Colonic mucosa (tissue), 4 donors: ENCODE measurements at places on chromosomes 11 and 22. TPM values are rescaled to one million over a fixed set of nuclear protein-coding genes. Genes with fewer than 3 reads are reported as not detected.
A peak's percentile ranks its signal among the peaks of the same experiment; 100 is the strongest.

The ACO2 gene
- 254 TPM for total RNA-seq

The CYB5R2 gene
- total RNA-seq: 7.5 TPM

The BAIAP2L2 gene
- total RNA-seq: 59.1 TPM

The BCO2 gene
- total RNA-seq: 1.7 TPM

The SLC6A5 gene
- total RNA-seq: not detected

The MGAT3 gene
- 8.9 TPM for total RNA-seq

The SLC29A2 gene
- 20.2 TPM for total RNA-seq

DNA sequence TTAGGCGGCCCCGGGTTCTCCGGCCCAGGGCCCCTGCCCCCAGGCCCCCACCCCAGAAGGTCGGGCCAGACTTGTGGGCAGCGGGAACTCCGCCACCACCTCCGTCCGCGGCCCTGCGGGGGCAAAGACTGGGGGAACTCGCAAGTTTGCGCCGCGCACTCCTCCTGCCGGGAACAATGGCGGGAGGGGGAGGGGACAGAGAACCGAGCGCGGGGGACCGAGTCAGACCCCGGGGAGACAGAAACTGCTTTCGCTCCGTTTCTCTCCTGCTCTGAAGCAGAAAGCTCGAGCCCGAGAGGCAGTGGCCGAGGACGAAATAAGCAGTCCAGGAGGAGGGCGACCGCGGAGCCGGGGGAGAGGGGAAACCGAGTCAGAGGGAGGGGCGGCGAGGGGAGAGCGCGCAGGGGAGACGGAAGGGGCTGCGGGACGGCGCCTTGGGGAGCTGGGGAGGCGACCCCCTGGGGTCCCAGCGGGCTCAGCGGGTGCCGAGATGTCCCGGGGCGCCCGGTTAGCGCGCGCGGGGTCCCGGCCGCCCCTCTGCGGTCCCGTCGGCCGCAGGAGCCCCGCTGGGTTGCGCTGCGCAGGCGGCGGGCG, 555 bp downstream of the TP53I11 start:
- H3K27ac ChIP-seq: peak overlapping the region; percentile 95
- peak; percentile 64 for DNase-seq
- H3K4me3 ChIP-seq: peak overlapping the region; percentile 83
- no peaks in the 10 kb centered on the region for H3K27me3 ChIP-seq

- peak overlapping the region; percentile 93 for H3K27ac ChIP-seq
- no peak for DNase-seq
- H3K4me3 ChIP-seq: peak overlapping the region; percentile 92
- no peaks in the 10 kb centered on the region for H3K36me3 ChIP-seq
- H3K4me1 ChIP-seq: peaks cover 8% of the 10 kb centered on the region
Measured at GRCh38 chr22:46763051-46763705, 728 bp downstream of the TBC1D22A start.

DNA sequence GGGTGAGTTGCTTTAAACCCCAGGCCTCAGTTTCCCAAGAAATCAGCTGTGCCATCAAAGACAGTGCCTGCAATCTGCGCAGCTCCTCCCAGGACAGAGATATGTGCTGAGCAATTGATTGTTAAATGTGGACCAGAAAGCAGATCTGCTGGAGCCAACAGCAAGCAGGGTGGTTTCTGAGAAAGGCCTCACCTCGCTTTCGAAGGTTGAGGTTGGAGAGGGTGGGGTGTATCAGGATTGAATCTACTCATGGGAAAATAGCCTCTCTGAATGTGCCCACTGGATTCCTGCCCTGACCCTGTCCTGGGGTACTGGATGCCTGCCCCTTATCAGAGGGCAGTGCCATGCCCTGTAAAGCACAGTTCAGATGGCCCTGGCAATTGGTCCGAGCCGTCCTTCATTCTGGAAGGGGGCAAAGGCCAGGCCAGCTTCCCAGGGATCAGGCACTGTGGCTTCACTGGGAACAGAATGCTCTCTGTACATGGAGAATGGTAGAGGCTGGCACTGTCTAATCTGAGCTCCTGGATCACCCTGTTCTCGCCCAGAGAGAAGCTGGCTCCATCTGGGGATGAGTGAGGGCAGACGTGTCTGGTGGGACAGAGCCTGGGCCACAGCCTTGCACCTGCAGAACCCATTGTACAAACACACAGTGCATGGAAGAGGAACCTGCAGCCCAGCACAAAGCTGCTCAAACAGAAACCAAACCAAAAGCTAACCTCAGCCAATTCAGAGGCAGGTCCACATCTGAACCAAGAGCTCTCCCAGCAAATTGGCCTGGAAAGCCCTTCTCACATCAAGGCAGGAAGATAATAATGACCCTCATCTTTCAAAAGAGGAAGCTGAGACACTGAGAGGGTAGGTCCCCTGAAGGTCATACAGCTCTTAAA, 15.2 kb downstream of the DHCR7 start:
- peaks cover 10% of the 10 kb centered on the region for H3K4me1 ChIP-seq
- no peaks in the 10 kb centered on the region for H3K27me3 ChIP-seq
- DNase-seq: no peak
- H3K4me3 ChIP-seq: no peak overlapping the region

DNA sequence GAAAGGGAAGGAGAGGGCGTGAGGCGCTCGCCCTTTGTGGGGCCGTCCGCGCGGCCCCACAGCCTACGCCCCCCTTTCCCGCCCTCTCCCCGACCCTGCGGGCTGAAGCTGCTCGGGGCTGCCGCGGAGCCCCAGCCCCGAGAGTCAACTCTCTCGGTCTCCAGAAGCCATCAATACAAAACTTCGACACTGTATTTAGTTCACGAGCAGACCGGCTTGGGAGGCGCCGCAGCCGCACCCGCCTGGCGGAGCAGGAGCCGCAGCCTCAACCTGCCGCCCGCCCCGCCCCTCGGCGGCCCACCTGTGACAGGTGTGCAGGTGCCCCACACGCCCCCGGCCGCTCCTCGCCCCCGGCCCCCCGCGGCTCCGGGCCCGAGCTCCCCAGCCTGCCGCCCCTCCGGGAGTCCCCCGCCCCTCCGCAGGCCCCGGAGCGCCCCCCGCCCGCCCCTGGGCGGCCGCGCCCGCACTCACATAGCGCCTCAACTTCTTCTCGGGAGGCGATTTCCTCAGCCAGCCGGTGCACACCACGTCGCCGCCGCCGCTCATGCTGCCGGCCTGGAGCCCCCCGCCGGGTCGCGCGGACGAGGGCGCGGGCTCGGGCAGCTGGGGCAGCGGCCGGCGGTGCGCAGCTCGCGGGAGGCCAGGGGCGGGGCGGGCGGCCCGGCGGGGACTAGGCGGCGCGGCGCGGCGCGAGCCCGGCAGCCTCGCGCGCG, at the start of gene GAB2:
Gene GAB2, minus strand, starts transcription at position 646 of the 713 bp plus-strand sequence. Its CDS starts 100 bp downstream, at position 546.
- H3K4me3 ChIP-seq: peak within 1 kb of the TSS; percentile 80
- no peaks in the 10 kb centered on the region for H3K36me3 ChIP-seq
- DNase-seq: peak; percentile 61
- H3K27me3 ChIP-seq: no peaks in the 10 kb centered on the region

DNA sequence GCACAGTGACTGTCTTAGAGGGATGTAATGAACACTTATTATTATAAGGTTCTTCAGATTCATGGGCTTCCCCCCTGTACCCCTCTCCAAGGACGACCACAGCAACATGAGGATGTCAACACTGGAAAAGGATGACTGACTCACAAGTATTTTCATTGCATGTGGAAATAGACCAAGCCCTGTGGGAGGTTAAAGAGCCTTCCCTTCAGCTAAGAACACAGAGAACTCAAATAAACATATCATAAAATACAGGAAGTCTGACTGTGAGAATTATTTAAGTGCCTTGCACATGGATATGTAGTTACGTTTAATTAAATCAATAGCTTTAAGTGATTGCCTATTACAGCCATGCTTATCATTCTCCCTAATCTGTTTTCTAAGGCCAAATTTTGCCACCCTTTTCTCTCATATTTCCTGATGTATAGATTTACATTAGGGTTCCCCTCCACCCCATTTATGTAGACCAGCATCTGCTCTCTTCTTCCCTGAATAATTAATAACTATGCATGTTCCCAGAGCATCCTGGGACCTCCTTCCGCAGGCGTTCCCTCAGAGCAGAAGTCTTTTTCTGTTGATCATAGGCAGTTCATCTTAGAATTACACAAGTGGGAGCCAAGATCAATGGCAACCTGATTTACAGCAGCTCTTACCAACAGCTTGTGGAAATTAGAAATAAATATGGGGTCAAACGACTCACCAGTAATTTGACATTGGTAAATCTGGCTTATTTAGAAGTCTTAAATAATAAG, 226.9 kb downstream of the OPCML start:
- H3K4me3 ChIP-seq: no peak overlapping the region
- H3K27me3 ChIP-seq: no peaks in the 10 kb centered on the region
- DNase-seq: no peak

DNA sequence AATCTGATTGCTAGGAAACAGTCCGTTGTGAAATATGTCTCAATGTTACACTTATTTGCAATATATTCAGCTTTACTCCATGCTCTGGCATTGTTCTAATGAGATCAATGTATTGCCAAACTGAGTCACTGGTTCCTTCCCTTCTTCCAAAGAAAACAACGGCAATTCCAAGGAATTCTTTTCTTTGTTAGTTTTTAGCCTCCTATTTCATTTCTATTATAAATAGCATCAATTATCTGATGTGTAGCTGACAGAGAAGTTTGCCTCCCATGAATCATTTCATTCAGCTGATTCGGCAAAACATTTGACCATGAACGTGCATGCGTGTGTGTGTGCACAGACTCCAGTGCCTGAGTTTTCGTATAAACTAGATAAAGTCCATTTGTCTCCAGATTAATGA, 346.8 kb downstream of the ETS1 start:
- H3K27ac ChIP-seq: no peak overlapping the region
- H3K4me1 ChIP-seq: no peaks in the 10 kb centered on the region
- no peak overlapping the region for H3K4me3 ChIP-seq
- H3K27me3 ChIP-seq: no peaks in the 10 kb centered on the region

- no peak overlapping the region for H3K4me3 ChIP-seq
- DNase-seq: peak; percentile 24
- H3K4me1 ChIP-seq: no peaks in the 10 kb centered on the region
- no peaks in the 10 kb centered on the region for H3K27me3 ChIP-seq
Measured at GRCh38 chr11:32141745-32142546, 51.1 kb downstream of the RCN1 start.

DNA sequence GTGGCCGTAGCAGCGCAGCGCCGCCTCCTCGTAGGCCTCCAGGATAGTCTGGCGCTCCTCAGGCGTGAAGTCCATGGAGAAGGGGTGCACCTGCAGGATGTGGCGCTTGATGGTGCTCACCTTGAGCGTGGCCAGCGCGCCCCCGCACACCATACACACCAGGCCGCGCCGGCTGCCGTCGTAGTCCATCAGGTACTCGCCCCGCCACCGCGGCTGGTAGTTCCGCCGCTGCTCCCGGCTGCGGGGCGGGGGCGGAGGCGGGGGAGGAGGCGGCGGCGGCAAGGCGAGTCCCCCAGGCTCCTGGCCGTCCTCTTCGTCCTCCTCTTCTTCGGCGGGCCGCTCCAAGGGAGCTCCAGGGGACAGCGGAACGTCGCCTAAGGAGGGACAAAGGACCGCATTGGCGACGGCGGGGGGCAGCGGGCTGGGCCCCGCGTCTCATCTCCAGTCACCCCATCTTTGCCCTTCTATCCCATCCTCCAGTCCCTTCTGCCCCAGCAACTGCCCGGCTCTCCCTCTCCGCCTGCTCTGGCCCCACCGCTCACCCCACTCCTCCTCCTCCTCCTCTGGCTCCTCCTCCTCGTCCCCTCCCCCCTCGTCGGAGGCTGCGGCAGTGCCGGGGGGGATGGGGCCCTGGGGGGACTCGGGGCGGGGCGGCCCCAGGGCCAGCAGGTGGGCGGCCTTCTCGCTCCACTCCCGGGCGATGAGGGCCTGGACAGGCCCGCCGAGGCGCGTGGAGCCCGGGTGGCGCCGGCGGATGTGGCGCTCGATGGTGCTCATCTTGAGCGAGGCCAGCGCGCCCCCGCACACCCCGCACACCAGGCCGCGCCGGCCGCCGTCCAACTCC, 4.9 kb downstream of the ZFTA start:
- H3K4me3 ChIP-seq: peak overlapping the region; percentile 34
- H3K4me1 ChIP-seq: peaks cover 29% of the 10 kb centered on the region
- H3K36me3 ChIP-seq: no peaks in the 10 kb centered on the region
- peak; percentile 27 for DNase-seq
- H3K27ac ChIP-seq: peak overlapping the region; percentile 40

DNA sequence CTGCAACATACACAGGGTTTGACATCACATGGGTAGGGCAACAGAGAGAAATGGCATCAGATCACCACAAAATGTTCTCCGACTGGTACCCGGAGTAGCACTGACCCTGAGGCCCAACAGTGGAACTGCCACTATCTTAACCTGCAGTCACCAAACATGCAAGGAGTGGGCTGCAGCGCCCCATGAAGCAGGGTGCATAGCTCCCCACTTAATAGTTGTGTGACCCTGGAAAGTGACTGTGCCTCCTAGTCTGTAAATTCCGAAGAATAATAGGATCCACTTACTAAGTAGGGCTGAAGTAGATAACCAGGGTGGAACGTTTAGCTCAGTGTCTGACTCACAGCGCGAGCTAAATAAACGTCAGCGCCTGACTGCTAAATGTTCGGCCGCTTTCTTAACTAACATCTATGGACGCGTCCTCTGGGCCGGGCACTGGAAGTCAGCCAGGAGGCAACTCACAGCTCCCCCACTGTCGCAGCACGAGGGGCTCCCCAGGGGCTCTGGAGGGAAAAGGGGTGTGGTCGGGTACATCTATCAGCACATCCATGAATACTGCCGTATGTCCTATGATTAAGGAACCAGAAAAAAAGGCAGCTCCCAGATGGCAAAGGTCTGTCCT, 777 bp downstream of the LTO1 start:
- peak; percentile 32 for DNase-seq
- H3K4me1 ChIP-seq: no peaks in the 10 kb centered on the region
- H3K4me3 ChIP-seq: peak overlapping the region; percentile 99

DNA sequence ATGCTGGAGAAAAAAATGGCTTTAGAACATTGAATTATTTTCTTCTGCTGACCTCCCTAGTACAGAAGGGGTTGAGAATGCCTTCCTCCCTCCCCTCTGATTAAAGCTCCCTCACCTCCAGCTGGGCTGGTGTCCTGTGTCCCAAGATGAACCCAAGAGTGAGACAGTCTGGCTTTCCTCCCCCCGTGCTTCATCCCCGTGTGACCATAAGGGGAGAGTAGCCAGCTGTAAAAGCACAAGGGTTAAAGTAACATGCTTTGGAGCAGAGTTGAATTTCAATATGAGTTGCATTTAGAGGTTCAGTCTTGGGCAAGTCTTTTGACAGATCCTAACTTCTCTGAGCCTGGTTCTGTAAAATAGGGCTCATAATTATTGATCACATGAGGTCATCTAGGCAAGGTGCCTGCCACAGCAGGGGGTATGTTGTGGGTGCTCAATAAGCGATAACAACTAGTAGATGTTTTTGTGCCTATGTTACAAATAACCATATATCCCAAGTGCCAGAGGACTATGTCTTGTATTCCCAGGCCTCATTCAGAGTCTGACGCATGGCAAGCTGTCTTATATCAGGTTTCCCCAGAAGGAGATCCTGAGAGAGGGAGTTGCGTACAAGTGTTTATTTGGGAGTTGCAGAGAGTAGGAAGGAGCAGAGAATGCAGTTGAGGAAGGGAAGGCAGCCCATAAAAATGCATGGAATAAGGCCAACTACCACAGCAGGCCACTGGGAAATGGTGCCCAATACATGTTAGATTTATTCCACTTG, 4.1 kb downstream of the PRG2 start:
- no peaks in the 10 kb centered on the region for H3K4me1 ChIP-seq
- no peak overlapping the region for H3K4me3 ChIP-seq
- no peak for DNase-seq
- H3K27ac ChIP-seq: no peak overlapping the region
- no peaks in the 10 kb centered on the region for H3K27me3 ChIP-seq
- H3K36me3 ChIP-seq: no peaks in the 10 kb centered on the region
